ENCODE measurements at places on chromosomes 12 and 14.
A peak's percentile ranks its signal among the peaks of the same experiment; 100 is the strongest.

DNA sequence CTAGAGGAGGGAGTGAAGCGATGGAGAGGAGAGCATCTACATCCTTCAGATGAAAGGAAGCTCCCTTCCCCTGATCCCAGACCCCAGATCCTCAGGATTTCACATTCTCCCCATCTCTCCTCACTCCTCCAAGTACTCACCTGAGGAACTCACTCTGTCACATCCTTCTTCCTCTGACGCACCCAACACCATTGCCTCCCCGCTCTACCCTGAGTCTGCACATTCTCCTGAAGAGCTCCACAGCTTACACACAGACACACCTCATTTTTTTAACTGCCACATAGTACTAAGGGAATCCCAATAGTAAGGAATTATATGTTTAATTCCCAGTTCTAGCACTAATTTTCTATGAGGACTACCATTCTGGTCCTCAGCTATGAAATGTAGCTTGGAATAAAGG, 16.3 kb upstream of the METTL17 start:
- DNase-seq: no peak

- DNase-seq: no peak
Observed at GRCh38 chr12:51636581-51636980, 45.5 kb downstream of the SCN8A start.

DNA sequence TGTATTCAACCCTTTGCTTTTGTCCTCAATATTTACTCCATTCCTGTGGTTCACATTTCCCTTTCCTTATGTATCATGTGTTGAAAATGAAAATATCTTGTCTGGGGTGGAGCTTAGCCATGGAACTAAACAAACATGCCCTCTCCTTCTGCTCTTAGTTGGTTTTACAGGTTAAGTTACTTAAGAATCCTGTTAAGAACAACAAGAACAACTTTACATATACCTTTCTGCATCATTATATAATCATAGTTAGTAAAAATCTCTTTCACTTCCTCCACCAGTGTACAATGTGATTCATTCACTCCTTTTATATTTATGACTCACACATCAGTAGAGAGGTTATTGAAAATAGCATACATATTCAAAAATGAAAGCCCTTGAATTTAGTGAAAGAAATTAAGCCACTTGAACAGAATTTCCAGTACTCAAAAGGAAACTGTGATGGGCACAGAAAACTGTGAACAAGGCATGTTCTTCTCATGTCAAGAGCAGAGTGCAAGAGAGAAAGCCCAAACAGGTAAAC, 307.7 kb downstream of the CCDC91 start:
- DNase-seq: peak; percentile 60

DNA sequence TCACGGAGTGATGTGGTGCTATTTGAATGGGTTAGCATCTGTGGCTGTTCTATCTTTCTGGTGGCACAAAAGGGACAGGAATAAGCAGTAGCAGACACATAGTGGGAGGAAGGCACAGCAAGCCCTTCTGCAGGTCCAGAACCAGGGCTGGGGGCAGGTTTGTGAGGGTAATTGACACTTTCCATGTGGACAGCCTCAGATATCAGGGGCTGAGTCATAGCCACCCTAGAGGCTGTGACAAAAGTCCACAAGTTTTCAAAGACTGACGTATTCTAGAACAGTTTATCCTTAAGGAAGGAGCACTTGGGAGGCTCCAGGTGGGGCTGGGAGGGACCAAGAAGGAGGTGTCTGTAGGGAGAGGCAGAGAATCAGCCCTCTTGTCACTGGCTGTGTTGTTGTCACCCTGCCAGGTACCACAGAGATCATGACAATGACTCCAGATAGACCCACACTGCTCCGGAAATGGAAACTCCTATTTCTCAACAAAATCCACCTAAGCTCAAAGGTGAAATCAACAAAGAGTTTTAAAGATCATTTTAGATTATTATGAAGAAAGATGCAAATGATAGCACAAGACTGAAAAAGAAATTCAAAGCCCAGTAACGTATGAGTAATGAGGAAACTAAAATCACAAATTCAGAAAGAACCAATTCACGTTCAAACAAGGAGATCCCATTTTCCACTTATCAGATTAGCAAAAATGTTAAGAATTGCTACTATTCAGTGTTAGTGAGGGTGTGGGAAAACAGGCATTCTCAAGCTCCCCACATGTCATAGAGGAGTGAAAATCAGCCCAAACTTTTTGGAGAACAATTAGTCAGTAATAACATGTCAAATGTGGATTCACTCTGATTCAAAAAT, 48.3 kb downstream of the NFKBIA start:
- DNase-seq: peak; percentile 79

- DNase-seq: no peak
Observed at GRCh38 chr14:92628636-92629035, 115.1 kb downstream of the RIN3 start.

DNA sequence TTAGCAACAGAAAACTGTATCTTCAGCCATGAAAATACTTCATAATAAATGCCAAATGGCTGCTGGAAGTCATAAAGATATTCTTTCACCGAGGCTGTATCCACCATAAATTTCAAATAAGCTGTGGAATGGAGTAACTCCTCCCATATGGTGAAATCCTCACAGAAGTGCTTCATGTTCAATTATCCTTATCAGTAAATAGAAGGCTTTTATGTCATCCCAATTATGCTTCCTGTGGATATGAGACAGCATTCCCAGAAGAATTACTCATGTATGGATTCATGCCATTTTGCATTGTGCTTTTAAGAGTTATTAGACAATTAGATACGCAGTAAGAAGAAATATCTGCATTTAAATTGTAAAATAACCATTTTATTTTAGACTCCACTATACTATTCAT, 99.0 kb downstream of the RTN1 start:
- peak; percentile 85 for DNase-seq

DNA sequence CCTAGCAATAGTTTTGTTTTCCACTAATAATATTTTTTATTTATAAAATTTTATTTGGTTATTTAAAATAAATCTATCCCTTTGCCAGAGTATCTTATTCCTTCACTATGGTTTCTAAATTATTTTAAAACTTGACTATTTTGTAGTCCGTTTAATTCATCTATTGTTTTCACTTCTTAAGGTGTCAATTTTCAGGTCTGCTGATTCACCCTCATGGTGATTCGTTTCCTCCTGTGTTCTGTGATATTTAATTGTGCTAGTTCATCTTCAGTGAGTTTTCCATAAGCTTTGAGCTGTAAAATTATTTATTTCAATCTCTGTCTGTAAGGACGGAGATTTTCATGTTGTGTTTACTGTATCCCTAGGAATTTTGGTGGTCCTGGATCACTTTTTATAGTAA, 70.6 kb downstream of the SNAPC1 start:
- no peak for DNase-seq

- no peak for DNase-seq
Observed at GRCh38 chr14:34277191-34277590, 184.8 kb downstream of the SPTSSA start.

DNA sequence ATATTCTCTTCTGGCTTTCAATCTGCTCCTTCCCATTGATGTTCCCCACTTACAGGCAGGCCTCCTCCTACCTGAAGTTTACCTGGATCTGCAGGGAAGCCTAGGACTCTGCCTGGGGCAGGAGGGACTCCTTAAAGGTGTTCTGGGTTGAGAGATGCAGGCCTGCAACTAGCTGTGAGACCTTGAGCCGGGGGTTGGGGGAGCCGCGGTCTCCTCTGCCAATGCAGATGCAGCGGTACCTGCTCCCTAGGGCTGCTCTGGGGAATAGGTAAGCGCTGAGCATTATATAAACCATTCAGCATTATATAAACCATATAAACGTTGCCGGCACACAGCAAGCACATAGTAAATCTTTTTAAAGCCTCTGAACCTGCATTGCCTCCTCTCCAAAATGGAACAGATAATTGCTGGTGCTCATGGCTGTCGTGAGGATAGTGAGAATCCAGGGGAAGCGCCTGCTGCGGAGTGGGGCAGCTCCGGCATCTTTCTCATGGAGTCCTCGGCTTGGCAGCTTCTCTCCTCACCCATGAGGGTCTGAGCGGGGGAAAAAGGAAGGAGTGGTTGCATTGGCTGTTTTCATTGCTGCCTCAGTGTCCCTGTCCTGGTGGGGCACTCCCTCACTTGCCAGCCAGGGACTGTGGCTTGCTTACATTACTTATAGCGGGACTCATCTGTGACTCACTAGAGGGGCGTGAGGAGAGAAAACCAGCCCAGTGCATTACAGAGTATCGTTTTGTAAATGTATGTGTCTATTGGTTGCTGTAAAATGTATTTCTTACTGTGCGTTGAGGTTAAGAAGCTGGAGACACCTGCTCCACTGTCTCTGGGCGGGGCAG, 12.5 kb upstream of the KRT80 start:
- DNase-seq: peak; percentile 51

DNA sequence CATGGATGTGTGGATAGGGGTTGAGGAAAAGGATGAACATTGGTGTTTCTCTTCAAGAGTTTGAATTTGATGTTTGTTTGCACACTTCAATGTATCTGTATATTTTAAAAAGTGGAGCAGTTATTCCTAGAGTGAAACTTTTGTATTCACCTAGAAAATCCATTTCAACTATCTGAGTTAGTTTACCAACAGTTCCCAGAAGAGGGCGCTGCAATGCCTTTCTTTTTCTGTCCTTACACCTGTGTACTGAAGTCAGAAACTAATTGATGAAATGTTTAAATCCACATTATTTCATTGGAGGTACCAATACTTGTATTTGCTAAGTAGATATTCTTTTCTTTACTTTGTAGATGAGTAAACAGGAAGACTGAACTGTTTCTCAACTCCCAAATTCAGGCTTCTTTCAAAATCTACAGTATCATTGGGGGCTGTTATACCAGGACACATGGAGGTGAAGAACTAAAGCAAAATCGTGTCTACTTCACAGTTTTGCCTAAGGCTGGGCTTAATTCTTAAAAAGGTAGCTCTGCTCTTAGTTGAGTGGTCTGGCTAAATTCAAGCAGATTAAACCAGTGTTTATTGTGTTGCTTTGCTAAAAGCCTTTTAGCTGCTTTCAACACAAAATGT, 26.6 kb upstream of the KLRB1 start:
- DNase-seq: no peak

GRCh38 chr12:115322275-115322674, 638.3 kb upstream of the TBX3 start:
- peak; percentile 51 for DNase-seq
